GM23248 (cell line): ENCODE measurements at places on chromosomes 5 and 9. TPM values are rescaled to one million over a fixed set of nuclear protein-coding genes. Genes with fewer than 3 reads are reported as not detected.

DNA sequence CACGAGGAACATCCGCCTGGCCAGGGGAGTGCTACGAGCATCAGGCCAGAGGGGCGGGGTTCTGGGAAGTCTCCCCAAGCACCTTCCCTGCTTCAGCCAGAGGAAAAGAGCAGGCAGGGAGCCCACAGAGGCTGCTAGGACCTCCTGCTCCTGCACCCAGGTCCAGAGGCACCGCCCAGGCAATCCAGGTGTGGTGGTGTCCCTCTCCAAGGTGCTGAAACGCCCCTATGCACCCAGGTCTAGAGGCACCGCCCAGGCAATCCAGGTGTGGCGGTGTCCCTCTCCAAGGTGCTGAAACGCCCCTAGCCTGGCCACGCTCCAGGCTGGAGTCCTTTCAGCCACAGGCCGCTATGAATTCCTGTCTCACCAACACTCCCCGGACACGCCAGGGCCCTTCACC is 10.7 kb upstream of the UBAC1 start:
- no peak for DNase-seq

DNA sequence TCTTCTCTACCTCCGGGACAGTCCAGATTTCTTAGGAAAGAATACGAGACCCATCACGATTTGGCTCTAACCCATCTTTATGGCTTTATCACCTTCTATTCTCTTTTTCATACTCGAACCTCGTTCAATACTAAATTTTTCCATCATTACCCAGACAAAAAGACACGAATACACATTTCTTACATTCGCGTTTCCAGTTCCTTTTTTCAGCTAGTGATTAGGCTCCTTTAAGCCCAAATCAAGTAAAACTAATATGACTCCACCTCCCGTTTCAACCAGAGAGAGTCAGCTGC is 506 bp downstream of the ZBTB6 start:
- DNase-seq = no peak

Gene CAMK2A
- total RNA-seq = 0.43 and 0.51 TPM in 2 replicates

DNA sequence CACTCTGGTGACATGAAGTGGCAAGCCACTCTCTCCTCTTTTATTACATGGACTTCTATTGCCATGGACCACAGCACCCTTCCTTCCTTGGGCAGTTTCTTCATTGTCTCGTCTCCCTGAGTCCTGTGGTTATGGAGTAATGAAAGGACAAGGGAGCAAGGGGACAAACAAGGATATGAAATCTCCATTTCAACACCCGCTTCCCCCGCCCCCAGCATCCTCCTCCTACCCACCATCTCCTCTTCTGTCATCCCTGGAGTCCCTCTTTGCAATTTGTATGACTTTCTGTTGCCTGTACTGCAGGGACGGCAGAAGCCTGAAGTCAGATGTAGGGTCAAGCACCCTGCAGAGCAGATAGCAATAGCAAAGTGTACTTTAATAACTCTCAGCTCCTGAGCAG is 300.7 kb upstream of the CLINT1 start:
- no peak for DNase-seq

DNA sequence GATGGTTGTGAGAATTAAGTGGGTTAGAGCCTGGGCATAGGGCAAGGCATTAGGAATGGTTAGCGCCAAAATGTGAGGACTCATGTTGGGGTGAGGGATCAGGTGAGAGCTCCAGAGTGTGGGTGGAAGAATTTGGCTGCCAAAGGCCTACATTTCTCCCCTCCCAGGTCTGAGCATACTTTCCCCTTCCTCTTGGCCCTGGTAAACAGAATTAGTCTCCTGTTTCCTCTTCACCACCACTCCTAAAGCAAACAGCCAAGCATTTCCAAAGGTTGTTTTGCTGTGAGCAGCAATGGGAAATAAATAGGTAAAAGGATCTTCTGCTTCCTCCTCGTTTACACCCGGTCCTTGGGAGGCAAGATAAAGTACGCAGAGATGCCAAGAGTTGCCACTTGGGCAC is 132.5 kb downstream of the ZSWIM6 start:
- no peak for DNase-seq

DNA sequence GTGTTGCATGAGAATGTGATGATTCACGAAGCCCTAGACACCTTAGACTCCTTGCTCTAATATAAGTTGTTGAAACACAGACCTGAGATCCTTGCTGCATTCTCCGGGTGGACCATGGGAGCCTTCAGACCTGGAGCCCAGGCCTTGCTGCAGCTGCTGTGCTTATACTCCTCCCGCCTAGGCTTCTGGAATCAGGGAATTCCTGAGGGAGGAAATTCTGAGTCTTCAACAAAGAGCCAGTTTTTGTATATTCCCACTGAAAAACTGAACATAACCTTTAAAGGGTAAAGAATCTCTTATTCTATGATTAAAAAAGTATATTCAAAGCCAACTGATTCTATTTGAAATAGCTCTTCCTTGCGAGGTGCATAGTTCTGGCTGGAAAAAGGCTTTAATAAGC is 245.1 kb upstream of the ELAVL2 start:
- no peak for DNase-seq

Gene PCDHGB6
- total RNA-seq = 1.9 and 4.3 TPM in 2 replicates

Gene IL31RA
- total RNA-seq = 0.89 TPM in 1 of 2 replicates, not detected in the other

Gene CACFD1
- total RNA-seq = 7.0 and 8.5 TPM in 2 replicates

DNA sequence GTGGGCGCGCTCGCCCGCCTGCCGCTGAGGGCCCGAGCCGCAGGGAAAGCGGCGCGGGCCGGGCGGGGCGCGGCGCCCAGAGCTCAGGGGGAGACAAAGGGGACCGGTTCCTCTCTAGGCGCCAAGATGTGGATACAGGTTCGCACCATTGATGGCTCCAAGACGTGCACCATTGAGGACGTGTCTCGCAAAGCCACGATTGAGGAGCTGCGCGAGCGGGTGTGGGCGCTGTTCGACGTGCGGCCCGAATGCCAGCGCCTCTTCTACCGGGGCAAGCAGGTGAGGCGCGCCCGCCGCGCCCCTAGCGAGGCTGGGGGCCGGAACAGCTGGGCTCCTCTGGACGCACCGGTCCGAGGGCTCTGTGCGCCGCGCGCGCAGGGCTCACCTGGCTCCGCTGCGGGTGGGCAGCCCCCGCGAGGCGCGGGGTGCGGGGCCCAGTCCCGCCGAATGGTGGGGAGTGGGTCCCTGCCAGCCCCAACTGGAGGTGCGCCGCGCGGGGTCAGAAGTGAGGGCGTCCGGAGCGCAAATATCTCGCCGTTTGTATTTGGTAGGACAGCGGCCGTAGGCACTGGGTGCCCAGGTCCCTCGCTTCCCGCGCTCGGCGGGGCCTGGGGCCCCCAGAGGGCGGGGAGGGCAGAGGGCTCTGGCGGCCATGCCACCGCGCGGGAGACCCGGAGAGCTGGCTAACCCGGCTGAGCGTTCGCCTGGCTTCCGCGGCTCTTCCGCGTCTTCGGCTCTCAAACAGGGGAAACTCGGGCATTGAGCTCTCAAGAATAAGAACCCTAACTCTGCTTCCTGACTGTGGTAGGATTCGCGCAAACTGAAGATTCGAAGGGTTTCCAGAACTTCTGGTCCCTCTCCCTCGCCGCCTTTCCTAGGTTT is 607 bp downstream of the UHRF2 start:
- DNase-seq = peak; percentile 53

GRCh38 chr9:136949239-136949816 is 2.7 kb upstream of the LCN12 start:
- no peak for DNase-seq

DNA sequence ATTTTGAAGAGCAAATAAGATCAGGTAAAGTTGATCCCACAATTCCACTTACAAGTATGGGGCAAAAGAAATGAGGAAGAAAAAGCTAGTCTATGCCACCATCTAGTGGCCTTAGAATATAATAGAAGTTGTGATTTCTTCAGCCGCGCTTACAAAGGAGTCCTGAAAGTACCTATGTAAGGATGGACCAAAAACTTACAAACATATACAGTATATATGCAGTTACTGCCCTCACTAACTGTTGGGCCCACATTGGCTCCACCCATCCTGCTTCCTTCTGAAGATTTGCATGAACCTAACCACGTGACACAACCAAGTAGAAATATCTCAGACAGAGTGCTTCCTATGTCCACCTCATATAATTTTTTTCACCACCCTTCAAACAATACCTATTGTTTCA is 11.7 kb upstream of the OR13D1 start:
- peak; percentile 67 for DNase-seq

Gene DPYSL3
- 34.3 and 42.8 TPM in 2 replicates for total RNA-seq

Gene RAI14
- 120 and 124 TPM in 2 replicates for total RNA-seq

Gene PLPPR1
- not detected in 2 replicates for total RNA-seq

GRCh38 chr9:121914604-121915303 is 178.4 kb downstream of the TTLL11 start:
- no peak for DNase-seq

DNA sequence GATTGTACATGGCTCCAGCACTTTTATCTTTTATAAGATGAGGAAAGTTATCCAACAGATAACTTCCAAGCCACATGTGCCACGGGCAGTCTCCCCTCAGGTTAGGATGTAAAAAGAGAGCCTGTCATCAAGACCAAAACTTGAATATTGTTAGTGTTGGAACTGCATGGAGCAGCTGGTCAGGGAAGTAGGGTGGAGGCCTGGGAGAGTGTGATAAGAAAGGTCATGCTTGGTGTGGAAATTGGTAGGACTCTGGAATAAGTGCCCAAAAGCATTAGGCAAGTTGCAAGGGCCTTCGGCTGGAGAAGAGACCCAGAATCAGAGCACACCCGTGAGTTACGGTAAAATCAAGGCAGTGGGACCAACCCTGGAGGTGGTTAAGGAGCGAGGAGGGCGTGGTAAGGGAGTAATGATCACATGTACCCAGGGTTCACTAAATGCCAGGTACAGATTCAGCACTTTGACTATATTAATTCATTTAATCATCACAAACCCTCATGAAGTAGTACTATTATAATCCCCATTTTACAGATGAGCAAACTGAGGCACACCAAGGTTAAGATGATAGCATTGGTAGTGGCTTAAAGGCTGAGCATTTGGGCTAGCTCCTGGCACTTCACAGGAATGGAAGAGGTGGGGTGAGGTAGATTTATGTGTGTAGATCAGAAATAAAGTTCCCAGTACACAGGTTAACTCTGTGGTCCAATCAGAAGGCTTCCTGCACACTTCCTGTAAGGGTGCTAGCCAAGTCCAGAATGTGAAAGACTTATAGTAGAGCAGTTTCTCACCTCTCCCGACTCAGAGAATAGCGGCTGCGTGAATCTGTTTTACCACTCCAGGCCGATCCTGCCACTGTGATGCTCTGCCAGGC is 96.5 kb upstream of the ZNF608 start:
- DNase-seq = no peak

DNA sequence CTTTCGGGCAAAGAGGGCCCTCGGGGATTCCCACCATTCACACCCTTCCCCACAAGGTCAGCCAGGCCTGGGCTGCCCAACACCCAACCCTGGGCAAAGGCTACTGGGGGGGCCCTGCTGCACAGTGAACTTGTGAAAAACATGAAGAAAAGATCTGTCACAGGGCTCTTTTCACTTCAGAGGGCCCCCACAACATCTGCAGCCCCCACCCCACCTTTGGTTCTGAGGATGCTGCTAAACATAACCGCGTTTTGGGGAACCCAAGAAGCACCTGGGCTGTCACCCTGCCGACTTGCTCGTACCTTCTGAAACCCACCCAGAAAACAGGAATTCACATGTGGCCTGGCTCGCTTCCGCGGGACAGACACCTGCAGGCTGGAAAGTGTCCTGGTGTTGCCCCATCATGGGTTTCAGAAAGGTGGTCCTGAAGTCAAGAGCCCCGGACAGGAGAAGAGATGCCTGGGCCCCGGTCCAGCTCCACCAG is 29.3 kb downstream of the B4GALT1 start:
- DNase-seq = no peak

- peak; percentile 32 for DNase-seq
Observed at GRCh38 chr9:6113312-6113711, 97.9 kb upstream of the RANBP6 start.

DNA sequence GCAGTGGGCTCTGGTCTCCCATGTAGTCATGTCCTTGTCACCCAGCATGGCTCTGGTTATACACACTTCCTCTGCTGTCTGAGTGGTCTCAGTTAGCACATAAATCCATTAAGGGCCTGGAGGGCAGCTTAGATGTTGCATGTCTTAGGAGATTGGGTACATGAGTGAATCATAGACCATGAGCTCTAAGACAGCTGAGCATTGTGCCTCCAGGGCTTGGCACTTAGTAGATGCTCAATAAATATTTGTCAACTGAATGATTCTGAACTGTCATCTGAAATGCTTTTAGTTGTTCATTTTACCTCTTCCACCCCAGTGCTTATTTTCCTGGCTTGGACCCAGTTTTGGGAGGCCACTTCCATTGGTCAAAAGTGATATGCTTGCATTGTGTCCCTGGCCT is 135.6 kb downstream of the BOD1 start:
- DNase-seq = no peak

Gene IFNW1
- total RNA-seq = not detected in 2 replicates

GRCh38 chr5:169169783-169170182 is 131.2 kb downstream of the SLIT3 start:
- no peak for DNase-seq

DNA sequence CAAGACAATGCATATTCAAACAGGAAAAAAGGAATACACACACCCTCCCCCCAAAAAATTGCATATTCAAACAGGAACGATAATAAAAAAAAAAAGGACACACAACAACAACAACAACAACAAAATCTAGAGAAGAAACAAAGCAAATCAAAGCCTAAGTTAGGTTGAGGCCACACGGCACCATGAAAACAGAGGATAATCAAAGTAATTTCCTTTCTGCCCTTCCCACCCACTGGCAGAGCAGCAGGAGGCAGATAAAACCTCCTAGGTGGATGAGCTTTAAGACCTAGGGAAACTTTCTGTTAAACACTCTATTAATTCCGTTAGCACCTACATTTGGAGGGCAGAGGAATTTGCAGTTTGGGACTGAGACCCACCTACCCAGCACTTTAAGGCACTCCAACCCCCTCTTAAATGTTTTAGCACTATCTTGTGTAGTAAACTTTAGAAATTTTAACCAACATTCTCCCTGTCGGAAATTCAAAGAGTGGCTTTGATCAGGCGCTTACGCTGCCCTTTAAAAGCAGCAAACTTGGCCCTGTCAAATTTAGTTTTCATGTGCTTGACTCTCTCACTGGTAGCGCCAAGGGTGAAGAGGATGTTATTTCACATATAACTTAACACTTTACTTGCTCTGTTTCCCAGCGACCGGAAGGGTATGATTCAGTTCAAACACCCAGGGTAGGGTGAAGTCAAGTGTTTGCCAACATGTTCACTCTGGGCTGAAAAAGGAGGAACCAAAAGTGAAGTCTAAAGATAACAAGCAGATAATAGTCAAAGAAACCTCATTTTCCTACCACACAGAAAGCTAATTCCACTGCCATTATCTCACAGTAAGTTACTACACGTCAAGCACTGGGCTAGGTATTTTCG is 9.2 kb downstream of the ENC1 start:
- DNase-seq = peak; percentile 35

Gene PLGRKT
- 12.9 and 28.3 TPM in 2 replicates for total RNA-seq

Gene DAB2IP
- 9.5 and 19.7 TPM in 2 replicates for total RNA-seq
